ENCODE measurements at places on chromosomes 11 and 22.

DNA sequence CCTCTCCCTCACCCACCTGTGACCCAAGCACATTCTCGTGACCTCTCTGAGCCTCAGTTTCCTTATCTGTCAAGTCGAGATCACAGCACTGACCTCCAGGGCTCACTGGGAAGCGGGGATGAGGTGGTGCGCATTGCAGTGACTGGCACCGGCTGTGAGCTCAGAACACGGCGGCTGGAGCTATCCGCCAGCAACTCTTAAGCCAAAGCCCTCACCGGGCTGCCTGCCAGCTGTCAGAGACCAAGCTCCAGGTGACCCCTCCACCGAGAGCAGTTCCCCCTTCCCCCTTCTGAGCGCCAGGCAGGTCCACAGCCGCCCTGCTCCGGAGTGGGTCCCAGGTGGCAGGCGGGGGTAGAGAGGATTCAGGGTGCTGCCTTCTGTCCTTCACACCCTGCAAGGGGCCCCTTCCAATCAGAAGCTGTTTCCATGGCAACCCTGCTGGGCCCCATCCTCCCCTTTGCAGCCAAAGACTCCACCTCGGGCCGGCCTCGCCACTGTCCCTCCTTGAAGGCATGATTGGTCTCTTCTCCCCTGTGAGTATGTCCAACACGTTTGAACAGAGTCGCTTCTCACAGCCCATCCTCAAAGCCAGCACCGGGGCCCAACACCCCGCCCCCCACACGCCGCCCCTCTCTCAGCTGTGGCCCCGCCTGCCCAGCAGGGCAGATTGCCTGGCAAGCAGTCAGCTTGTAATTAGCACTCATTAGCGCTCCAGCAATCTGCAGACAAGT lies 98.7 kb downstream of the WNT7B start:
- DNase-seq = no peak

GRCh38 chr11:97351939-97352338 lies 962.1 kb downstream of the JRKL start:
- no peak for DNase-seq

- no peak for DNase-seq
Observed at GRCh38 chr11:61092908-61093763, 9.2 kb upstream of the CD5 start.

DNA sequence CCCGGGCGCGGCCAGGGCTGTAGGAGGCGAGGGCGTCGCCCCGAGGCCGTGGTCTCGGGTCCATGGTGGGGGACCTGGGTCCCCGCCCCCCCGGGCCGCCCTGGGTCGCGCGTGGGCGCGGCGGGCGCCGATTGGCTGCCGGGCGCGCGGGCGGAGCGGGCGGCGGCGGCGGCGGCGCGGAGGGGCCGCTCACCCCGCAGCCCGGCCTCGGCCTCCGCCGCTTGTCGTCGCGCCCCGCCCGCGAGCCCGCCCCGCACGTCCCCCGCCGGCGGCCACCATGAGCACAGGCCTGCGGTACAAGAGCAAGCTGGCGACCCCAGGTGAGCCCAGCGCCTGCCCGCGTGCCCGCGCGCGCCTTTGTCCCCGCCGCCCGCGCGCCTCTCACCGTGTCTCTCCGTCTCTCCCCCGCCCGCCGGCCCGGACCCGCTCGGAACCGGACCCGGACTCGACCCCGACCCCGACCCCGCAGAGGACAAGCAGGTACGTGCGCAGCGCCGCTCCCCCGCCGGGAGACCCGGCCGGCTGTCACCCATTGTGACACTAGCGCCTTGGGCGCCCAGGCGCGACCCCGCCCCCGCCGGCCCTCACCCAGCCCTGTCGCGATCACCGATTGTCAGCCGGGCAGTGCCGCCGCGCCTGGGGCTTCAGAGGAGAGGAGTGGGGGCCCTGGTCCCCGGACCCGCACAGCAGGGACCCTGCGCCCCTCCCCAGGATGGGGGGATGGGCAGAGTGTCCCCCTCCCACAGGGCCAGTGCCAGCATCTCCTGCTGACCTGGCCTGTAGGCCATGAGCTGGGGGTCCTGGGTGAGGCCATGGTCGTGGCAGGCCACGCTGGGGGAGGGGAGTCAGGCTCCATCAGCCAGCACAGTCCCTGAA lies at the start of gene SEPTIN5:
Gene SEPTIN5, plus strand, starts transcription at position 192 of the 876 bp plus-strand sequence. Its CDS starts 86 bp downstream, at position 278.
- DNase-seq = no peak

DNA sequence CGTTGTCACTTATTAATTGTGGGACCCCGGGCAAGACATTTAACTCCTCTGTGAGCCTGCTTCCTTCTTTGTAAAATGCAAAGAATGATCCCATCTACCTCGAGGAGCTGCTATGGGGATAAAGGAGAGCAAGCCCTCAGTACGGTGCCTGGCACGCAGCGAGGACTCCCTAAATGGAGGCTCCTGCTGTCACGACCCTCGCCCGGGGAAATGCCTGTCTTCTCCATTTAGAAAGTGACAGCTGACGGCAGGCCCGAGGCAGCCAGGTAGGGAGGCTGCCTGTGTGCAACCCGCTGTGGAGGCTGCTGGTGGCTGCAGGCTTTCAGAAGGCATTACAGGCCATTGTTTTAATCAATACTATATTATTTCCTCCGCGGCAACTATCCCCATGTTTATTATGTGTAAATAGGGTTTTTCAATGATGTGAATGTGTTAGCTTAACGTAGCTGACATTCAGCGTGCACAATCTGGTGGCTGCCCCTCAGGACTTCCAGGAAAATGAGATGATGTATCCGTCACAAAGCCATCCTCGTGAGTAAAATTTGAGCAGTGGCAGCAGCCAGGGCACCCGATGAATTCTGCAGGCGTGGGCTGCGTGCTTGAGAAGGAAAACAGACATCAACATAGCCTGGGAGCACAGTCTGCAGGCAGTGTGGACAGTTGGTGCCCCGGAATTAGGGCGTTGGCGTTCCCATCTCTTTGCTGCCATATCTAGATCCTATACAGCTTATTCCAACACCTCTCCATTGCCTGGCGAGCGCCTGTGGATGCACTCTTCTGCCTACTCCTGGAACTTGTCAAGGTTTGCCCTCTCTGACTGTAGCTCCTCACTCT lies 228.3 kb downstream of the ST3GAL4 start:
- no peak for DNase-seq

GRCh38 chr11:77019976-77020595 lies 14.1 kb upstream of the B3GNT6 start:
- no peak for DNase-seq

GRCh38 chr22:18056161-18056666 lies 21.6 kb upstream of the PEX26 start:
- no peak for DNase-seq

DNA sequence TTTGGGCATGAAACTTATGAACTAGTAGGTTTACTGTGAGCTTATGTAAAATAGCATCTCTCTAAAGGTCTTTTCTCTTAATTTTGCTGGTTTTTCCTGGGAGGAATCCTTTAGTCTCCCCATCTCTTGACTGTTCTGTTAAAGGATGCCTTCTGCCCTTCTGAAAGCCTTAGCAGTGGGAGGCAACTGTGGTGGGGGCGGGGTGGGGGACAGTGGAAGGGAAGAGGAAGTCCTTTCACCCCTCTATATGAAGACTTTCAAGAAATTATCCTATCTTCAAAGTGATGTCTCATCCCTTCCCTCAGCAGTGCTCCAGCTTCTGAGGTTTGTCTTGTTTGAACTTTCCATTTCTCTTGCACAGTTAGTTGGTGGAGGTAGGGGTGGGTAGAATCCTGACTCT lies 73.1 kb downstream of the ELP4 start:
- no peak for DNase-seq

DNA sequence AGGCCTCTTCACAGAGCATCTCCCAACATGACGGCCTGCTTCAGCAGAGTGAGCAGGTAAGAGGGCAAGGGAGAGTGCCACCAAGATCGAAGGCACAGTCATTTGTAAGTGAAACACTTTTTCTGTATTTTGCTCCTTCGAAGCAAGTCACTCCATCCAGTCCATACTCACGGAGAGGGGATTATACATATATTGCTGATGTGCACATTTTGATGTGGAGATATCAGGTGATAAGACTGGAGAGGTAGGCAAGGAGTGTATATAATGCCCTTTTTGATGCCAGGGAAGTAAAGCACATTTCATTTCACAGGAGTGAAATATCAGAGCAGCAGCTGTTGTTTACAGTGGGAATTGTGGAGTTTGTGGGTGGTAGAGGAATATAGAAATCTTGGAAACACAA lies 11.2 kb downstream of the PTS start:
- DNase-seq = no peak

DNA sequence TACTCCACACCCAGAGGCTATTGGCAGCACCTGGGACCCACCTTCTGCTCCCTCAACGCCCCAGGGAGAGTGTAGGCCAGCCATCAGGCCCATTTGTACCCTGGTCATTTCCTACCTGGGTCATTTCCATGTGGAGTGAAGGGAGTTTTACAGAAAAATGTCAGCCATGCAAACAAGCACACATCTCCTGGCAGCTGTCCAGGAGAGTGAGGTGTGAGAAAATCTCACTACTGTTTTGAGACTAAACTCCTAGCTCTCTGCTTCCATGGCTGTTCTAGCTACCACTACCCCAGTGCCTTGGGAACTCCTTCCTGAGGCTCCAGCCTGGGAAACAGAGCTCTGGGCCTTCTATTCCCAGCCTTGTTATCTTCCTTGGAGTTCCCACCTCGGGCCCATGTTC lies 2.8 kb upstream of the TMPRSS13 start:
- DNase-seq = no peak

- DNase-seq = no peak
Observed at GRCh38 chr22:35046744-35047462, 19.1 kb upstream of the ISX start.

- DNase-seq = no peak
Observed at GRCh38 chr11:44555031-44555800, 10.2 kb upstream of the CD82 start.

DNA sequence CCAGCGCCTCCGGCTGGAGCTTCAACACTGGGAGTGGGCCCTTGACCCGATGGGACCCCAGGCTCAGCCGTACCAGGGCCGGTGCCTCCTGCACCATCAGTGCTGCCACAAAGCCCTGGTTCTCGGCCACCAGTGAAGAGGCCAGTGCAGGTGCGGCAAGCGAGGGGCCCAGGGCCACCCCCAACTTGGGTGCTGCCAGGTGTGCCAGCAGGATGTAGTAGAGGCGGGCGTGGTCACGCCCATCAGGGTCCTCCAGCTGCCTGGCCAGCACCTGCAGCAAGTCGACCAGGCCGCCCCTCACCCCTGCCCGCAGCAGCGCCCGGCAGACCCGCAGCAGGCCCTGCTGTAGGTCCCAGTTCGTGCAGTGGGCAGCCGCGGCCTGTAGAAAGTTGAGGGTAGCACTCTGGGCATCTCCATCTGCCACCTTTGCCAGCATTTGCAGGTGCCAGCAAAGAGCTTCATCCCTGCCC lies 2.3 kb downstream of the AP5B1 start:
- no peak for DNase-seq

- no peak for DNase-seq
Observed at GRCh38 chr11:8759634-8760033, 77.0 kb downstream of the RPL27A start.

DNA sequence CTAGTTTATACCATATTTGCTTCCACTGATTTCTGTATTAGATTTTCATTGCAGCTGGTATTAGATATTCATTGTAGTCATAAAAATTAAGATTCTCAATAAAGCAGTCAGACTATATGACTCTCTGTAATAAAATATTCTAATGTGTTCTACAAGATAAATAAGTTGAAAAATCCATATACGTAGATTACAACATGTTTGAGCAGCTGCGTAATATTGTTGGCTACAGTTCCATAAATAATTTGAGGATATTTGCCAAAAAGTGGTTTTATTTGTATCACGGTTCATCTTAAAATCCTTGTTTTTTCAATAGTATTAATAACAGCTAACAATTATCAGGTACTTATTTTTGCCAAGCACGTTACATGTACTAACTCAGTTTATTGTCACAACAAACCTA lies 668.6 kb upstream of the CCDC90B start:
- no peak for DNase-seq

Data from smooth muscle cell of the brain vasculature (primary cell).